Germinal center (tissue), 1 donor: ENCODE measurements at places on chromosomes 5 and 9.

DNA sequence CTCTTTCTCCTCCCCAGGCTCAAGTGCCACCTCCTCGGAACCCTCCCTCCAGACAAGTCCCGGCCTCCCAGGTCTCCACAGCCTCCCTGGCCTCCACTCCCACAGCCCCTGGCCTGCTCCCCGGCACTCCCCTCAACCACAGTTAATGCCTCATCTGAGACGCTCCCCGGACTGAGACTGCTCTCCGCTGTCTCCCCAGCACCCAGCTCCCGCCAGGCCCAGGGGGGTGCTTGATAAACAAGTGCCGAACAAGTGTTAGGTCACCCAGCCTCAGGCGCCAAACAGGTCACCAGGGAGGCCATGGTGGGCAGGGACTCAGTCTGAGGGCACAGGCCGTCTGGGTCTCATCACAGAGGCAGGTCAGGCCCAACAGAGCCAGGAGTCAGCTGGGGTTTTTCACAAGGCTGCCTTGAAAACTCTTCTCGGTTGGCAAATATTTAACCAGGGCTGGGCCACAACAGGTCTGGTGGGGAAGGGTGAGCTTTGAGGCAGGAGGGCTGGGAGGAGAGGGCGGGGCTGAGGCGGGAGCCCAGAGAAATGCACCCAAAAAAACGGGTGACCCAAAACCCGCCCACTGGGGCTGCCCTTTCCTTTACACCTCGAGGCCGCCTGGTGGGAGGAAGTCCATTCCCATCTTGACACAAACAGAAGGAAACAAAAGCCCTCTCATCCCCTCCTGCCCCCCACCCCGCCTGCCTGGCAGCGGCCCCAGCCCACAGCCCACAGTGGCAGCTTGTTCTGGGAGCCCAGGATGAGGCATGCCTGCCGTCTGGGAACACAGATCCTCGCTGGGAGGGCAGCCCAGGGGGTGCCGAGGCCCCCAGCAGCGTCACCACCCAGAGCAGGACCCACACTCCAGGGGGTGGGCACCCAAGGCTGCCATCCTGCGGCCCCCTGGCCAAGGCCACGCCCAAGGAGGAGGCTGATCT, 66.6 kb upstream of the STXBP1 start:
- DNase-seq = no peak

DNA sequence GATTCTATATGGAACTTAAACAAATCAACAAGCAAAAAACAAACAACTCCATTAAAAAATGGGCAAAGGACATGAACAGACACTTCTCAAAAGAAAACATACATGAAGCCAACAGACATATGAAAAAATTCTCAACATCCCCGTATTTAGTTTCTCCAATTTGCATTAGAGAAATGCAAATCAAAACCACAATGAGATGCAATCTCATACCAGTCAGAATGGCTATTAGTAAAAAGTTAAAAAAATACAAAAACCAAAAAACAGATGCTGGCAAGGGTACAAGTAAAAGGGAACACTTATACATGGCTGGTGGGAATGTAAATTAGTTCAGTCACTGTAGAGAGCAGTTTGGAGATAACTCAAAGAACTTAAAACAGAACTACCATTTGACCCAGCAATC, 342.1 kb upstream of the NUDT12 start:
- DNase-seq = no peak

DNA sequence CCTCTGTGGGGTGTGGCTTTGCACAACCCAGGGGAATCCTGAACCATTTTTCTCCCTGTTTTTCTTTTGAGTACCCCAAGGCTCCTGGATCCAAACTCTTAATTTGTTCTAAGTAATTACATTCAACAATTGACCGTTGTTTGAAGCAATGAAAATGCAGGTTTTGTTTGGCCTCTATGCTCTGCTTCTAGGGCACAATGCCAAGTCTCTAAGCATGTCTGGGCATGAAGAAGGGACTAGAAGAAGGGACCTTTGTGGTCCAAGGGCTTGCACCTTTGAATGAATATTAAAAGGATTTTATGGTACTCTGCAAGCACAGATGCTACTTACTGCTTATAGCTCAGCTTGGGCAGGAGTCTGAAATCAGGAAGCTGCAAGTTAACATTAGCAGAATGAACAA, 6.6 kb upstream of the ENC1 start:
- no peak for DNase-seq

DNA sequence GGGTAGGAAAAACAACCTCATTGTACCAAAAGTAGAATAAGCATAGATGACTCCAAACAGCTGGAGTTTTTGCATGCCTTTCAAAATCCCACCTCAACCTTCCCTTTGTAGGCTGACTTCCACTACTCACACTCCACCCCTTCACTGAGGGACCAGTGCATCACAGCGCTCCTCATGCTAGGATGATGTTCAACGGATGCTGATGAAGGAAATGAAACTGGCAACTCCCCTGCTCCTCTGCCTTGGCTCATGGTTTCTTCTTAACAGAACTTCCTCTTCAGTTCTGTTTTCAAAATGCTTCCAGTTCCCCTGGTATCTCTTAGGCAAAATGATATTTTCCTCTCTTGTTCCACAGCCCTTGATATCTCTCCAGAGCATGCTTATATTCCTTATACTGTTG, 29.0 kb downstream of the LIFR start:
- DNase-seq = peak; percentile 37

DNA sequence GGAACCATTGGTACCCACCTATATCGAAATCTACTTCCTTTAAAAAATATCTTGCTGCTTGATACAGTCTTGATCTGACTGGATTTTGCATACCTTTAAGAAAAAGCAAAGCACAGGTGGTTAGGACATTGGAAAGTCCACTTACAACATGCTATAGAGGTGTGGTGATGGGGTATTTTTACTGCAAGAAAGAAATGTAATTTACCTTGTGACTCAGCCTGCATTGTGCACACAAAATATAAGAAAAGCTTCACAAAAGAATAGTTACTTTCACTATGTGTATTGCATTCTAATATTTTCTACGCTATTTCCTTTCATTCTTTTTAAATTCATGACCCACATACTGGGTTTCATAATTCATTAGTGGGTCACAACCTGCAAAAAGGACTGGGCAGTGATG, 236.2 kb upstream of the RASEF start:
- no peak for DNase-seq

DNA sequence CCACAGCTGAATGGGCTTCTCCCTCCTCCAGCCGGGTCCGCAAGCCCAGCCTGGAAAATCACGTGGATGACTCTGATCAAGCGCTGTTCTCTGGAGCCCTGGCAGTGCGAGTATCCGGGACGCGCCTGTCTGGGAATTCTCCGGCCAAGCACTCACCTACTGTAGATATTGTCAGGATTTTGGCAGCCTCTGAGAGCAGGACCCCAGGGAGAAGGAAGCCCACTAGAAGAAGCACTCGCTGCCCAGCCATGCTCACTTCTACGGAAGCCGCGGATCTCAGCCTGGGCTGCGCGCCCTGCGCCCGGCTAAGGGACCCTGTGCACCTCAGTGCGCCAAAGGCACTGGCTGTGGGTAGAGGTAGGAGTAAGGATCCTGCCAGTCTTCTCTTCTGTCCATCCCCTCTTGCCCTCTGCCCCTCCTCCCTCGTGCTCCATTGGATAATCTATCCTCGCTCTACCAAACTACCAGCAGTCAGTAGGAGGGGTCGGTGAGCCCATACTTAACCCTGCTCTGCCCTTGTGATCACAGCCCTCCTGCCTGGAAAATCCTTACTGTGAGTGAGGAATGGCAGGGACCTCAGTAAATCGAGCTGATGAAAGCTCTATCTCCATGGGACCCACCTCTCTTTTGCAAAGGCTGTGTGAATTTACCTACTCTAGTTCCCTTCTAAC, at the start of gene UGT3A2:
Gene UGT3A2, minus strand, starts transcription at position 343 of the 671 bp plus-strand sequence. Its CDS starts 93 bp downstream, at position 250.
- DNase-seq = no peak

DNA sequence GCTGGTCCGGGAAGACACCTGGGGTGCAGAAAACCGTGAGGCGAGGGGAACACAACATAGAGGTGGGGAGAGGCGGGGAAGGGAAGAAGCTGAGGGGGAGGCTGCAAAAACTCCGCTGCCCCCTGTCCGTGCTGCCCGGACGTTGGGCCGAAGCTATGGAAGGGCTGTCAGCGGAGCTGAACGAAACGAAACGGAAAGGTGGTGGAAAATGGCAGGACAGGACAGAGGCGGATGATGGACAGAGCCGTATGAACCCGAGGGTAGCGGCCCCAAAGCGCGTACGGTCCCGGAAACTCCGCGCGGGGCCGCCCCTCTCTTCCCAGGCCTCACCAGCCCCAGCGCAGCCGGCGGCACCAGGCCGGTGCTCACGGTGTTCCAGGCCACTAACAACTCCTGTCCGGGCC, 272 bp downstream of the ANAPC2 start:
- no peak for DNase-seq

DNA sequence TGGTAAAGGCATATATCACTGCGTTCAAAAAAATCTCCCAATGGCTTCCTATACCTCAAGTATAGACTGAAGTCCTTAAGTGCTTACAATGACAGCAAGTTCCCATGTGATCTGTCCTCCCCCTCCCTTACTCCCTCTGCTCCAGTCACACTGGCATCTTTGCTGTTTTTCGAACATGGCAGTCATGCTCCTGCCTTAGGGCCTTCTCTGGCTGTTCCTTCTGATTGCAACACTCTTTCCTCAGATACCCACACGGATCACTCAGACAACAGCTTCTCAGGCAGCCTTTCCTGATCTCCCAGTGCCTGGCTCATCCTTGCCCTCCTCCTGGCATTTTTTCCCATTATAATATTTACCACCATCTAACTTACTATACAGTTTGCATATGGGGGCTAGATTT, 232.8 kb downstream of the ARHGEF28 start:
- no peak for DNase-seq

DNA sequence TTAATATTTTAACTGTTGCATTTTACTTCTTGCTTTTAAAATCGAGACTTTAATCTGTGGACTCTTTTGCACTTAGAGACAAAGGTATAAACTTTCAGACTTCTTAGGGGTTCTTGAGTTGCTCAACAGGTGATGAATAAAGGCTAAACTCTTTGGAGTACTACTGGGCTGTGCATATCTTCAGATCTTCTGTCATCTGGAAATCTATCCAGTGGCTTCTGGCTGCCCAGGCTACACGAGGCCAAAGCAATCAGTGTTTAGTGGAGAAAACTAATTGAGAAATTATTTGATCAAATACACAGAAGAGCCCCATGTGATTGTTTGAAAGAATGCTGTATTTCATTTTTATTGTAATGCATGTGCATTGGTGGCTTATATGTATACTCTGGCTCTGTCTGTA, 146.1 kb downstream of the PBX3 start:
- no peak for DNase-seq
